ENCODE measurements at places on chromosomes 5 and 9.
A peak's percentile ranks its signal among the peaks of the same experiment; 100 is the strongest.

DNA sequence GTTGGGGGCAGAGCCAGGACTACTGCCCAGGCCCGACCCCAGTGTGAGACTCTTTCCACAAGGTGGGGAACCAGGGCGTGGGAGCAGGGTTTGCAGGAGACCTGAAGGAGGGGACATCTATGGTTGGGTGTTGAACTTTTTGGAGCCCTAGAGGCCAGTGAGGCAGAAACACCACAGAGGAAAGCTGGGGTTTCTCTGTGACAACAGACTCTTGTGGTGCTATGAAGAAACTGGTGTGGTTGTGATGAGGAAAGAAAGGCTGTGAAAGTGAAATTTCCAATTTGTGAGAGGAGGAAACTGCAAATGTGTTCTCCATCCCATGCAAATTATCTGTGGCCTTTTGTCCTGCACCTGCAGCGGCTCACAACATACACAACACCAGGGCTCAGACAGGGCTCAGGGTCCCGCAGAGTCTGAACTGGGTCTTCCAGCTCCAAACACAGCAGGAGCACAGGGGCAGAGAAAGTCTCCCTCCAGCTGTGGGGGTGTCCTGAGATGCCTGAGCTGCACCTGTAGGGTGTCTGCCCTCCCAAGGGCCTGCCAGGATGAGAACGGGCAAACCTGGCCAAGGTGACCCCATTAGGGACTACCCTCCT is 51.4 kb upstream of the GRHPR start:
- DNase-seq = no peak

DNA sequence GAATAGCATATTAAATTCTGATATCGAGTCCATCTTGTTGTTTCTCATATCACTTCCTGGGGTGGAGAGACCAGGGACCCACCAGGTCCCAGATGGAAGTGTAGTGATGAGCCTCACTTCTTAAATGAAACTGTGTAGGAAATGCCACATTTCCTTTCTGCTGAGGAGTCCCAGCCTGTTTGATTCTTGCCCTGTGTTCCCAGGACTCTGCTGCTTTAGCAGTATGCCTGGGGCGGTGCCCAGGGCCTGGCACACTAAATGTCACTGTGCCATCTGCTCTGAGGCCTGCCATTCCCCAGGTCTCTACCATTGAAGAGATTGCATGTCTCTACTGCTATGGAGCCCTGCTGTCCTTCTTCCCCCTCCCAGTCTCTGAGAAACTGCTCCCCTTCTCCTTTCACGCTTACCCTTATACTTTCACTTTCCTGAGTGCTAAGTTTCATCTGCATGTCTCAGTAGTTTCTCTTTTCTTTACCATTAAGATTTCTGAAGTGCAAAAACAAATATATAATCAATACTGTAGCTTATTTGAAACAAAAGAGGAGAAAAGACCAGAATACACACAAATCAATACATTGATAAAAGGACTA is 260.4 kb downstream of the GABRB2 start:
- no peak for DNase-seq

DNA sequence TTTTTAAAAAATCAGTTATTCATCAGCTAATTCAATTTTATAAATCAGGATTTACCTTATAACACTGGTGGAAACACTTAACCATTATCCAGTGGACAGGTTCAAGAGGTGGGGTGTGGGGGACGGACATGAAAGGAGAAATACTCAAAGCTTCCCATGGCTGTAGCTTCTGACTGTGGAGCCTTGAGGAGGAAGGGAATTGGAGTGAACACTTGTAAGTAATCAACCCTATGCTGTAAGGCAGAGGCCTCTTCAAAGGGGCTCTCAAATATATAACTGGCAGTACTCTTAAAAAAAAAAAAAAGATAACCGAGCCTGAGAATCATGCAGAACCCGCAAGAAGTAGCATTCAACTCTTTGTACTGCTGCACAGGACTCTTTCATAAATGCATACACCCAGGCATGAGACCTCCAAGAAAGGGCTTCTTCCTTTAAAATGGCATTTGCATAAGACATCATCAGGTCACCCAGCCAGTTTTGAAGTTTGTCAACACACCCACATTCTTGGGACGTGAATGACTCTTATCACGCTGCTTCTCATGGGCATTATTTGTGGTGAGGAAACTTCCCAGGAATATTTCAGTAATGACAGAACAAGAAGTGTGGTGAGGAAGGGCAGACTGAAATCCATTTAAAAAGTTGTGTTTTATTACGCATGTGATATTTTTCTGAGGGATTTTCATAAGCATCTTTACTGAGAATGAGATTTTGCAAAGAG is 8.1 kb downstream of the OSMR start:
- peak; percentile 54 for DNase-seq

DNA sequence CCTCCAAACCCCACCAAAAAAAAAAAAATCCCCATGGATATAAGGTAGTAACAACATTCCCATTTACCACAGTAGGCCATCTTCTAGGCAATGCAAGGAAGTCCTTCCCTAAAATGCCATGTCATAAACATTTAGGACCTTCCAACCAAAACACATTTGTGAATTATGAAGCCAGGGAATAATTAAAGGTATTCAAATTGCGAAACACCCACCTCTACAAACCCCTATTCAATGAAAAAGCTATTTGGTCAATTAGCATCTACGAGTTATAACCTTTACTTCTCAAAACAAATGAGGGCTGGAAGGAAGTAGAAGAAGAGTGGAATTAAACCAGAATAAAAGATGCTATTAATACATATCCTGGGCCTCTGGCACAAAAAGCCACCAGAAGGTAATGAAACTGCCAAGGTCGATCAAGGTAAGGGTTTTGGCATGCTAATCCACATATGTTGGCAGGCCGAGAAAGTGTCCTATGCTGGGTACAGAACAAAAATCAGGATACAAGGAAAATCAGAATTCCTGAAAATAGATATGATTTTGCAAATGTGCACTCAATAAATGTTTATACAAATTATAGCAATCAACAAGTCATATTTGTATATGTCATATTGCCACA is 47.7 kb downstream of the MTMR12 start:
- DNase-seq = no peak

Measured in amniotic stem cell (primary cell).